ENCODE measurements at places on chromosomes 7 and 10.

- DNase-seq = no peak
These were observed 84.1 kb downstream of the CCSER2 start for GRCh38 chr10:84412482-84412881.

- DNase-seq = no peak
These were observed 156.3 kb downstream of the EMX2 start for GRCh38 chr10:117698809-117699208.

- no peak for DNase-seq
These were observed 62.6 kb downstream of the COL13A1 start for GRCh38 chr10:69864321-69864720.

DNA sequence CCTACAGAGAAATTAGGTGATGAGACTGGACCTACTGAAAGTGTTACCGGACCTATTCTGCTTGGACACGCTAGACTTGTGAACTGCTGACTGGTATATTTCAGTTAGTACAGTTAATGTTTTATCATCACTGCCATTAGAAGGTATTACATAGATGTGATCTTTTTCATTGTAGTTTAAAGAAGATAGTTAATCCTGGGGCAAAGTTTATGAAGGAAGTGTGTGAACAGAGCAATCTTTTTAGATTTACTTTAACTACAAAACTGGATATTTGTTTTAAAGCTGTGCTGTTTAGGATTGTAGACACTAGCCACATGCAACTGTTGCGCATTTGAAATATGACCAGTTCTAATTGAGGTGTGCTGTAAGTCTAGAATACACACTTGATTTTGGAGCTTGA is 446.7 kb downstream of the AUTS2 start:
- DNase-seq = no peak

Measured in activated CD4-positive, CD25-positive, alpha-beta regulatory T cell (primary cell).